Dermis blood vessel endothelial cell (primary cell): ENCODE measurements at places on chromosomes 11 and 22.

GRCh38 chr11:17635551-17635938, 83.8 kb upstream of the MYOD1 start:
- no peak for DNase-seq

DNA sequence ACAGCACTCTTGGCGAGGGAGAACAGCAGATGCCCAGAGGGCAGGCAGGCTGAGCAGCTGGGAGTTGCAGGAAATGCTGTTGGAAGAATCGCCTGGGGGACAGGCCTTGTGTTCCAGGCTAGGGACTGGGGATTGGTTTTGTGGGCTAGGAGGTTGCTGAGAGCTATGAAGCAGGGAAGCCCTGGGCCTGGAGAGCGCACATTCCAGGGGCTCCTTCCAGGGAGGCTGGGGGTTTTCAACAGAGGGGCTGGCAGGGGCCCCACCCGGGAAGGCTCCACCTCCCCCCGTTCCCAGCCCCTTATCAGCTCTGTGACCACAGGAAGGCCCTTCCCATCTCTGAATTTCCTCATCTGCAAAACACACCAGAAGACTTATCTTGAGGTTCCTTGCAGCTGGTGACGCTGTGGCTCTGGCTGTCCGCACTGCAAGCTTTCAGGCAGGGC, 21.7 kb downstream of the WNT11 start:
- no peak for DNase-seq

- DNase-seq: peak; percentile 17
Observed at GRCh38 chr11:87719326-87720073, 455.7 kb downstream of the RAB38 start.

GRCh38 chr22:44995715-44996114, 14.1 kb downstream of the PHF21B start:
- DNase-seq: no peak

GRCh38 chr11:118979434-118979833, 7.9 kb downstream of the FOXR1 start:
- DNase-seq: no peak

- DNase-seq: no peak
Observed at GRCh38 chr11:74633406-74634393, 41.3 kb downstream of the POLD3 start.

GRCh38 chr11:78131956-78132355, 7.5 kb downstream of the ALG8 start:
- no peak for DNase-seq

GRCh38 chr11:95767498-95767897, 22.1 kb downstream of the FAM76B start:
- DNase-seq: no peak

DNA sequence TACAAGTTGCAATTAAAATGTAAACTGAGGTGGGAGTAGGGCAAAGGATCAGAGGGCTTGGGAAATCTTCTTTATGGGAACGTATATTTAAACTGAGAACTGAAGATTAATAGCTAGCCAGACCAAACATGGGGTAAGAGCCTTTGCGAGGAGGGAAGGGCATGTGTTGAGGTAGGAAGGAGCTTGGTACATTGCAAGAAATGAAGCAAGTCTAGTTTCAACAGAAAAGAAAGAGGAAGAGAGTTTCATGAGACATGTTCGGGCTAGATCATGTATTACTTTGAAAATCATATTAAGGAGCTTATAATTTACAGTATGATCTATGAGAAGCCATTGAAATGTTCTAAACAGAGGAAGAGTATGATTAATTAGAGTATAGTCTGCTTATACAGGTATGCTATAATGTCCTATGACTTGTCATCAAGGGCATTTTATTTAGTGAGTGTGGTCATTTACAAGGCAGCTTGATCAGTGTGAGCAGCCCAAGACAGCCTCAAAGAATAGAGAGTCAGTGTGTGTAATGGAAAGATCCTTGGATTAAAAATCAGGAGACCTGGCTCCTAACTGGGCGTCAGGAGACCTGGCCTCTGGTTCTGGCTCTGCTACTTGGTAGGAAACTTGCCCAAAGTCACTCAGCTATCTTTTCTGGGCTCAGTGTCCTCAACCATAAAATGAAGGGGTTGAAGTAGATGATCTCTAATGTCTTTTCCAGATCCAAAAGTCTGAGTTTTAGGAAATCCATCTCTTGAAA, 10.9 kb downstream of the GAS2 start:
- no peak for DNase-seq

DNA sequence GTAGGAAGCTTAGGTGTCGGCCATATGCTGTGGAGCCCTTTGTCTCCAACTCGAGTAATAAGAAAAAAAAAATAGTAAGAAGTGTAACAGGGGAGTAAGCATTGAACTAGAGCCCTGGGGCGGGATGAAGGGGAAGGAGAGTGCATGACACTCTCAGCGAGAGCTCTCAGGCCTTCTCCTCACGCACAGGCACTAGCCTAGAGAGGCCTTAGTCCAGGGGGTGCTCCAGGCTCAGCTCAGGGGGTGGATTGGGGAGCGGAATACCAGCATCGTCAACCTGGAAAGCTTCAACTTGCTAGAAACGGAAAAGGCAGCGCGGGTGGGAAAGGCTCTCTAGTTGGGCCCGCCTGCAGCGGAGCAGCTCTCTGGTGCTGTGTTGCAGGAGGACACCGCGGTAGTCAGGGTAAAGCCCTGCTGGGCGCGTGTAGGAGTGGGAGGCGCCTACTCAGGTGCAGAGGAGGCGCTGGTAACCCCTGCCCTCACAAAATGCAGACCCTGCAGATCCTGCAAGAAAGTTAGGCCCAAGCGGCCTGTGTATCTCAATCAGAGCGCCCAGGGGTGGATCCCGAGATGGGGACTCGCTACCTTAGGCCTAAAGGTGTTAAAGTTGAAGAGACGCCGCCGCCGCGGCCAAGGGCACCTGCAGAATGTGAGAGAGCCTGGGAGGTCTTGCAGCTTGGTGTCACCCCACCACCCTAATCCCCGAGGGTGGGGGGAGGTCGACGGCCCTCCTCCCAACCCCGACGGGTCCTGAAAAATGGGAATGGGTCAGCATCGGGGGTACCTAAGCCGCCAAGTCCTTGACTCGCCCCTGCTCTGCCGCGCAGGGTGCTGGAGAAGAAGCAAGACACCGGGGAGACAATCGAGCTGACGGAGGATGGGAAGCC, 2.8 kb downstream of the SLC17A6 start:
- no peak for DNase-seq

DNA sequence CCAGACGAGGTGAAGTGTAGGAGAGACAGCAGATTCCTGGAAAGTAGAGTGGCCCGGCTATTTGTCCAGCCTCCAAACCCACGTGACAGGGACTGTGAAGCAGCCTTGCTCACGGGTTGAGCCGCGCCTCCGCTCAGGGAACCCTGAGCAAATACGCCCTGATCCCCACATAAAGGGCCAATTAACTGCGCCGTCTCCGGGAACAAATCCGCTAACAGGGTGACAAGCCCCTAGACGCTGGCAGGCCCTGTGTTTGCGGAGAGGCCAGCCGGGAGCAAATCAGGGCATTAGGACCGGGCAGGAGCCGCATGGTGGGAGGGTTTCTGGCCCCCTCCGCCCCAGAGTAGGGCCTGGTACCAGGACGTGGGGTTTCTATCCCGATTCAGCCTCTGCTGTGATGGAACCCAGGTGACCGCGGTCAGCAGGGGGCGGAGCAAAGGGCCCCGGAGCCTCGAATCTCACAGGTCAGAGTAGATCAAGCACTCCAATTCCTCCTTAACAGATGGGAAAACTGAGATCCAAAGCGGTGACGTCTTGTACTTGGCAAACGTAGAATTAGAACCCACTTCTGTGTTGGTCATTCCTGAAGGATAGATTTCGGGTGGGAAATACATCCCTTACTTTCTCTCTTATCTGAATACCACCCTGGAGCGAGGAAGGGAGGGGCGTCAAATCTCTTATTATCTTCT, 2.0 kb upstream of the ROBO3 start:
- peak; percentile 44 for DNase-seq

GRCh38 chr11:70755410-70756158, 357.3 kb downstream of the CTTN start:
- DNase-seq: peak; percentile 77
